ENCODE measurements at places on chromosomes 6 and 20. TPM values are rescaled to one million over a fixed set of nuclear protein-coding genes. Genes with fewer than 3 reads are reported as not detected.

DNA sequence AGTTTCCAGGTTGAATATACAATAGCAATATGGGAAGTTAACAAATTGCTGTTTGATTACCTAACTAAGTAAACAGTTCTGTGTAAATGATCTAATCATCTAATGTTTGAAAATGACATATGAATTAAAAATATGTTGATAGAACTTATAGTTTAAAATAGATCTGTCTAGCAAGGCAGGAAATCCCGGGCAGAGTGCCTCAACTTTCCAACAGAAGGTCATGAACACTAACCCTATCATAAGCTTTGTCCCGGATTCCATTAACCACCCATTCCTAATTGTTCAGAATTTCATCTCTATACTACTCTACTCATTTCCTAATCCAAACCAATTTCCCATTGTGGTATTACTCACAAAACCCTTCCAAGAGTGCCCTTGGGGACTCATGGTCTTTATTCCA lies 10.2 kb downstream of the TAAR1 start:
- no peak for DNase-seq

GINS1 gene
- polyA plus RNA-seq = 27.1 TPM

DNA sequence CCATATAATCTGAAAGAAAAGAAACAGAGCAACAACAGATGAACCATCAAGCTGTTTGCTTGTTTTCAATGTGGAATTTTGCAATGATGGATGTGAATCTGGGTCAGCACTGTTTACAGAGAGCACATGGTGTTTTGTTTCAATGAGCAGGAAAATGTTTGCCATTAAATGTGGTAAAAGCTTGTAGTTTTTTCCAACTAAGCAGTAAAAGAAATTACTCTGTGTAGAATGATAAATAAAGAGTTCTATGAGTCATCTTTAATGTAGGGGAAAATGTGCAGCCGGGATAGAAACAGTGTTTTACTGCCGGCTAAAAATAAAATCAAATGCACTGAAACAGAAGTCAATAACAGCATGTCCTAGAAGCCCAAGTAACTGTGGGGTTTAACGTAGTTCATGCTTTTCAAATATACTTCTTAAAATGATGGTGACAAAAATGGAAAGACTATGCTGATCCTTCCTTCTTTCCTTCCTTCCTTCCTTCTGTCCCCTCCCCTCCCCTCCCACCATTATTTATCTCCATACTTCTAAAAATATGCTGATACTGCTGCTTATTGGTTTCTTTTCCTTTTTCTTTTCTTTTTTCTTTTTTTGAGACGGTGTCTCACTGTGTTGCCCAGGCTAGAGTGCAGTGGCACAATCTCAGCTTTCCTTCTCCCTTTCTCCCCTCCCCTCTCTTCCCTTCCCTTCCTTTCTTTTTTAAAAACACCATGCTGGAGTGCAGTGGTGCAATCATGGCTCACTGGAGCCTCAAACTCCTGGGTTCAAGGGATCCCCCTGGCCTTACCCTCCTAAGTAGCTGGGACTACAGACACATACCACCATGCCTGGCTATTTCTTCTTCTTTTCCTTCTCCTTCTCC lies 6.3 kb upstream of the NAA20 start:
- peak; percentile 84 for DNase-seq

PPIL6 gene
- polyA plus RNA-seq = 14.9 TPM

TGM2 gene
- polyA plus RNA-seq = 39.1 TPM

CTCFL gene
- 2.5 TPM for polyA plus RNA-seq

DNA sequence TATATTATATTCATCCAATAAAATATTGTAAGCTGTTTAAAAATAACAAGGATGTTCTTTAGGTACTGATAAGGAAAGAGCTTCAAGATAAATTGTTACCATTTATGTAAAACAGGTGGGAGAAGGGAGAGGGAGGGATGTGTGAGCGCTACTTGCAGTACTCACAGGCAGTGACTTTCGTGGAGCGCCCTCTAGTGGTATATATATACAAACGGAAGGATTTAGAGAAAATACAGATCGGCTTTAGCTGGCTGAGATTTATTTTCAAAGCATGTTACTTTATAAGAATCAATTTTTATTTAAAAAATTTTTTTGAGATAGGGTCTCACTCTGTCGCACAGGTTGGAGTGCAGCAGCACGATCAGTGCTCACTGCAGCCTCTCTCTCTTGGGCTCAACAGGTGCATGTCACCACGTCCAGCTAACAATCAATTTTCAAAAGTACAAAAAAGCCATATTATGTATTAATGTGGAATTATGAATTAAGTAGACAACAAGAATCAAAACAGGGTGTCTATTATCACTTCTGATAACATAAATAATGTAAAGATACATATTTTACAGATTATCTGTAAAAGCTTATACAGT lies 3.3 kb upstream of the MOG start:
- peak; percentile 57 for DNase-seq

CLPSL2 gene
- 0.23 TPM for polyA plus RNA-seq

MYH7B gene
- polyA plus RNA-seq = 1.2 TPM

GRCh38 chr6:1312203-1312472 lies 240 bp downstream of the FOXQ1 start:
- no peak for DNase-seq

All from renal pelvis (tissue), 12 donors.